ENCODE measurements at places on chromosomes 5 and 9.

GRCh38 chr5:177500685-177501522 is 3.5 kb upstream of the PDLIM7 start:
- peak; percentile 79 for DNase-seq

DNA sequence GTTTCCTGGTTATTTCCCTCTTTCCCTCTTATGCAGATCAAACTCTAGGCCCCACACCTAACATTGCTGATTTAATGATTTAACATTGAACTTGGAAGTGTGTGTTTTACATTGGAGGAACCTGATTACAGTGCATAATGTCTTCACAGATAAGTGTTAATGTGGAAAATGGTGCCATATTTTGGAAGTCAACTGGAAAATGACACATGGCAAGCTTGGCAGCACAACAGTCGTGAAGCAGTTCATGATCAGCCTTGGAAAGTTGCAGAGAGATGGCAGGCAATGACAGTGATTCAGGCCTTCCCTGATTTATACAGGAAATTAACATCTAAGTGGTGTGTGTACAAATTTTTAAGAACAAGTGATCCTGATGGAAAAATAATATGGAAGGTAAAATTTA is 80.0 kb upstream of the CTNND2 start:
- DNase-seq = no peak

DNA sequence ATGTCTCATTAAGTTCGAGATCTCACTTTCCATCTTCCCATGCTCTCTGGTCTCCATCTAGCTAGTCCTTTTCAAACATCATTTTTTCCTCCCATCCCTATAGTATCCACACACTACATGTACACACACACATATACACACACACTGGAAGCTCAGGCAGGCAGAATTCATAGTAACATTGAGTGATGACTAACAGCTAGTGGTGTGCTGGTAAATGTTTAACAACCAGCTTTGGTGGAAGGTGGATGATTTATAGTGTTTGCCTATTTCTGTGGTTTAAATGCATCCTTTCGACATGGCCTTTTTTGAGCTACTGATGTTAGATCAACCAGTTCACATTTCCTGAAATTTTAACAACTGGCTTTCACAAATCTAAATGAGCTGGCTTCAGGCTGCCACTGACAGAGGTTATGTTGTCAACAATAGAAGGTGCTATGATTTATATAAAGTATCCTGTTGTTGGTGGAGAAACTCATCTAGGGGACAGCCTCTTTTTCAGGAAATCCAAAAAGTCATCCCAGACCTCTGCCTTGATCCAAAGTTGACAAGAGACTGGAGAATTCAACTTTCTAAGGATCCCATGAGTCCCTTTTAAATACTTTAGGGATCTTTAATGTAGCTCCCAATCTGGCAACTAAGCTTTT is 117.8 kb downstream of the CCDC192 start:
- DNase-seq = no peak

- no peak for DNase-seq
Observed at GRCh38 chr9:17793713-17794622, 215.1 kb downstream of the SH3GL2 start.

Data from thoracic aorta (tissue), 2 donors.